Thoracic aorta (tissue), 2 donors: ENCODE measurements at places on chromosomes 11 and 22.
A peak's percentile ranks its signal among the peaks of the same experiment; 100 is the strongest.

GRCh38 chr11:106996691-106997090 lies 21.6 kb downstream of the GUCY1A2 start:
- no peak overlapping the region for H3K4me3 ChIP-seq
- H3K27ac ChIP-seq = no peak overlapping the region
- no peak for DNase-seq

- no peak overlapping the region for H3K27ac ChIP-seq
- no peak for DNase-seq
- H3K4me3 ChIP-seq = no peak overlapping the region
- H3K27me3 ChIP-seq = no peaks in the 10 kb centered on the region
- H3K4me1 ChIP-seq = peaks cover 38% of the 10 kb centered on the region
- no peaks in the 10 kb centered on the region for H3K36me3 ChIP-seq
These were observed 37.5 kb downstream of the RBFOX2 start for GRCh38 chr22:35991168-35991567.

- H3K27ac ChIP-seq = no peak overlapping the region
- H3K27me3 ChIP-seq = no peaks in the 10 kb centered on the region
- H3K4me3 ChIP-seq = no peak overlapping the region
- DNase-seq = no peak
These were observed 15.6 kb upstream of the MFRP start for GRCh38 chr11:119361941-119362725.

- no peak overlapping the region for H3K27ac ChIP-seq
- H3K4me1 ChIP-seq = peaks cover 17% of the 10 kb centered on the region
- no peak for DNase-seq
- no peaks in the 10 kb centered on the region for H3K36me3 ChIP-seq
These were observed 40.6 kb upstream of the CREB3L1 start for GRCh38 chr11:46236918-46237247.

GRCh38 chr11:45354976-45355705 lies 69.0 kb upstream of the SYT13 start:
- peak overlapping the region; percentile 57 for H3K27ac ChIP-seq
- peak; percentile 36 for DNase-seq
- peak overlapping the region; percentile 92 for H3K4me3 ChIP-seq
- no peaks in the 10 kb centered on the region for H3K4me1 ChIP-seq
- H3K36me3 ChIP-seq = no peaks in the 10 kb centered on the region

- H3K27ac ChIP-seq = no peak overlapping the region
- no peak overlapping the region for H3K4me3 ChIP-seq
- H3K27me3 ChIP-seq = no peaks in the 10 kb centered on the region
- H3K36me3 ChIP-seq = no peaks in the 10 kb centered on the region
These were observed 342.3 kb upstream of the CCDC179 start for GRCh38 chr11:23202611-23203010.

DNA sequence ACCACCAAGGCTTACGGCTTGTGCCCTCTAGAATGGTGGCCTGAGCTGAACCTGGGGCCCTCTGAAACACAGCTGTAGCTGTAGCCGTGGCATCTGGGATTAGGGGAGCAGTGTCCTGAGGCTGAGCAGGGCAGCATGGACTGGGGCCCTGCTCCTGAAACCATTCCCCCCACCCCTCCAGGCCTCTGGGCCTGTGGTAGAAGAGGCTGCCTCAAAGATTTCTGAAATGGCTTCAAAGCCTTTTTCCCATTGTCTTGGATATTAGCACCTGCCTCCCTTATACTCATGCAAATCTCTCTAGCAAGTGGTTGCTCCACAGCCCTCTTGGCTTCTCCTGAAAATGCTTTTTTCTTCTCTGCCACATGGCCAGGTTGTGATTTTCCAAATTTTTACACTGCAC lies 106.9 kb downstream of the CTNND1 start:
- H3K27ac ChIP-seq = no peak overlapping the region
- no peaks in the 10 kb centered on the region for H3K4me1 ChIP-seq
- no peak for DNase-seq
- no peaks in the 10 kb centered on the region for H3K36me3 ChIP-seq

- peaks cover 6% of the 10 kb centered on the region for H3K4me1 ChIP-seq
- DNase-seq = no peak
- H3K27me3 ChIP-seq = no peaks in the 10 kb centered on the region
- peak overlapping the region; percentile 64 for H3K4me3 ChIP-seq
- H3K36me3 ChIP-seq = no peaks in the 10 kb centered on the region
These were observed 45.0 kb downstream of the OR4D9 start for GRCh38 chr11:59556115-59556916.

- no peak overlapping the region for H3K27ac ChIP-seq
- no peak overlapping the region for H3K4me3 ChIP-seq
- DNase-seq = no peak
- H3K4me1 ChIP-seq = no peaks in the 10 kb centered on the region
- no peaks in the 10 kb centered on the region for H3K27me3 ChIP-seq
These were observed 4.1 kb upstream of the KCNJ1 start for GRCh38 chr11:128871168-128871610.

DNA sequence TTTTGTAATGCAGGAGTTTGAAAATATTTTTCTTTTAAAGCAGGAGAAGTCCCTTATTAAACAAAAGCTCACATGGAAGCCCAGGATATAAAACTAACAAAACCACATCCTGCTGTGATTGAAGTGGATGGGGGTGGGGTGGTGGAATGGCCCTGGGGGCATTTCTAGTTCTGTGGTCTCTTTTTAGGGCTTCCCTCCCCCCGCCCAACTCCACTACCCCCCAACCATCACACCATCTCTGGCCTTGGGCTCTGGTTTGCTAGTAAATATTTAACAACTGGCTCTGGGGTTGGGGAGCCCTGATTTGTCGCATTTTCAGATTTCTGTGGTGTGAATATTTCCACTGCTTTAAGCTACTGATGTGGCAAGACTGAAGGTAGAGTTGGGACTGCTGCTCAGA lies 279.6 kb upstream of the PLET1 start:
- no peak overlapping the region for H3K4me3 ChIP-seq
- H3K36me3 ChIP-seq = no peaks in the 10 kb centered on the region
- no peaks in the 10 kb centered on the region for H3K4me1 ChIP-seq
- no peak overlapping the region for H3K27ac ChIP-seq
- H3K27me3 ChIP-seq = no peaks in the 10 kb centered on the region

DNA sequence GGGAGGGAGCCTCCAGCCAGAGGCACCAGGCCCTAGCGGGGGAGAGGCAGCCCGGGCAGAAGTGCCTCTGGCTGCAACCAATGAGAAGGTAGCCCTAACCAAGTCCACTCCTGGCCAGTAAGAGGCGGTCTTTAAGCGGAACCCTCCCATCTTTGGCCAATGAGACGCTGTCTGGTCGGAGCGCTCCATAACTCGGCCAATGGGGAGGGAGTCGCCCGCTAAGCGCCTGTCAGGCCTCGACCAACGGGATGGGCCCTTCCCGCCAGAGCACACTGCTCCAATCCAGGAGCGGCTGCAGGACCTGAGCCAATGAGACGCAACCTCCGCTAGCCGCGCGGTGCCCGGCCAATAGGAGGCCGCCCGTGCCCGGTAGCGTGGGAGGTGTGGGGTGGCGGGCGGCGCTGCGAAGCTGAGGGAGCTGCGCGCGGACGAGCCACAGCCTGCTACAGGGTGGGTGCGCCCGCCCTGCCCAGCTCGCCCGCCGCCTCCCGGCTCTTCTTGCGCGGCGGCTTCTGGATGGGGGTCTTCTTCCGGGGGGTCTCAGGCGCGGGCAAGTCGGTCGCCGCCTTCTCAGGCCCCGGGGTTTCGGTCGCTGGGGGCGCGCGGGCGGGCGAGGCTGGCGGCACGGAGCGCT lies 12.6 kb downstream of the SCARF2 start:
- no peak overlapping the region for H3K27ac ChIP-seq
- no peaks in the 10 kb centered on the region for H3K27me3 ChIP-seq
- no peak overlapping the region for H3K4me3 ChIP-seq

GRCh38 chr11:73163638-73164174 lies 21.6 kb upstream of the FCHSD2 start:
- peaks cover under 1% of the 10 kb centered on the region for H3K4me1 ChIP-seq
- no peak overlapping the region for H3K27ac ChIP-seq
- H3K27me3 ChIP-seq = no peaks in the 10 kb centered on the region
- no peaks in the 10 kb centered on the region for H3K36me3 ChIP-seq

DNA sequence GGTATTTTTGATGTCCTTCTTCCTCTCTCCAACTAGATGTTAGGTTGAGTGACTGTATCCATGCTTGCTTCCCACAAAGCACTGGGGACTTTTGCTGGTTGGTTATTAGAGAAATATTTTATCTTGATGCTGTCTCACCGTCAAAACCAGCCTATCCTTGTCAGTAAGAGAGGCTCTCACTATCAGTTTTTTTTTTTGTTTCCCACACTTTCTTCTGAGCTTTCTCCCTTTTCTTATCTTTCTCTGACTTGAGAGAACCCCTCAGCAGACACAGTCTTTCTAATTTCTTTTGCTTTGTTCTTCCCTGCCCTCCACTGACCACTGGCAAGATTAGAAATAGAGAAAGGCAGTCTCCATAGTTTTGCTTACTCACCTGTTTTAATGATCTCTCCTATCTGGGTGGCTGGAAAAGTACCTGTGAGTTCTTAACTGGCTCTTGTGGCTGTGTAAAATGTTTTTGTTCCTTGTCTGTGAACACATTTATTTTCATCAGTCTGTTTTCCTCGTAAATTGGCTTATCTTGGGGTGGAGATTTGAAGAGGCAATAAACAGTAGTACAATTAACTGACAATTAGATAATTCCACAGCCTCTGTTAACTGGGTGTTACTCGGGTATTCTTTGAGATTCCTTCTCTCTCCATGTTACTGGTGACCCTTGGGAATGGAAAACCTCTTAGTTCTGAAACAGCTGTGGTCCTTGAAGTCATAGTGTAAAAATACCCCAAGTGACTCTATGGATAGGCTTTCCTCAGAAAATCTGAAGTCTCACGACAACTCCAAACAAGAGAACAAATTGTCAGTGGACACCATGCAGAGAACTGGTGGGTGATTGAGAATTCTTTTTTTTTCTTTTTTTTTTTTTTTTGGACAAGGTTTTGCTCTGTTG lies at the start of gene NXPE1:
NXPE1 (minus strand) TSS at position 457 of the 886 bp plus-strand sequence. CDS start 8,680 bp downstream, outside the sequence.
- H3K36me3 ChIP-seq = no peaks in the 10 kb centered on the region
- H3K4me3 ChIP-seq = no peak within 1 kb of the TSS
- H3K4me1 ChIP-seq = no peaks in the 10 kb centered on the region
- H3K27me3 ChIP-seq = no peaks in the 10 kb centered on the region
- no peak within 1 kb of the TSS for H3K27ac ChIP-seq

DNA sequence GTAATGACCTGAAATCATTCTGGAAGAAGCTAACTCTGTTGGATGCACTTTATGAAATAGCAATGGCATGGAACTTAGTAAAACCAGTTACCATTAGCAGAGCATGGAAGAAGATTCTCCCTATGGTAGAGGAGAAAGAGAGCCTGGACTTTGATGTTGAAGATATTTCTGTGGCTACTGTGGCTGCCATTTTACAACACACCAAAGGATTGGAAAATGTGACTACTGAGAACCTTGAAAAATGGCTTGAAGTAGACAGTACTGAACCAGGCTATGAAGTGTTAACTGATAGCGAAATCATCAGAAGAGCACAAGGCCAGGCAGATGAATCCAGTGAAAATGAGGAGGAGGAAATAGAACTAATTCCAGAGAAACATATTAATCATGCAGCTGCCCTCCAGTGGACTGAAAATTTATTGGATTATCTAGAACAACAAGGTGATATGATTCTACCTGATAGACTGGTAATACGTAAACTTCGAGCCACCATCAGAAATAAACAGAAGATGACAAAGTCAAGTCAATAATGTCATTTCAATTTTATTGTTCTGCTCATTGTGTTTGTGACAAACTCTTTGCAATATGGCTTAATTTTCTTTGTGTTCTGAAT lies 2.0 kb downstream of the JRKL start:
- H3K4me3 ChIP-seq = no peak overlapping the region
- H3K4me1 ChIP-seq = peaks cover 35% of the 10 kb centered on the region
- H3K27me3 ChIP-seq = no peaks in the 10 kb centered on the region
- no peak overlapping the region for H3K27ac ChIP-seq
- H3K36me3 ChIP-seq = no peaks in the 10 kb centered on the region

DNA sequence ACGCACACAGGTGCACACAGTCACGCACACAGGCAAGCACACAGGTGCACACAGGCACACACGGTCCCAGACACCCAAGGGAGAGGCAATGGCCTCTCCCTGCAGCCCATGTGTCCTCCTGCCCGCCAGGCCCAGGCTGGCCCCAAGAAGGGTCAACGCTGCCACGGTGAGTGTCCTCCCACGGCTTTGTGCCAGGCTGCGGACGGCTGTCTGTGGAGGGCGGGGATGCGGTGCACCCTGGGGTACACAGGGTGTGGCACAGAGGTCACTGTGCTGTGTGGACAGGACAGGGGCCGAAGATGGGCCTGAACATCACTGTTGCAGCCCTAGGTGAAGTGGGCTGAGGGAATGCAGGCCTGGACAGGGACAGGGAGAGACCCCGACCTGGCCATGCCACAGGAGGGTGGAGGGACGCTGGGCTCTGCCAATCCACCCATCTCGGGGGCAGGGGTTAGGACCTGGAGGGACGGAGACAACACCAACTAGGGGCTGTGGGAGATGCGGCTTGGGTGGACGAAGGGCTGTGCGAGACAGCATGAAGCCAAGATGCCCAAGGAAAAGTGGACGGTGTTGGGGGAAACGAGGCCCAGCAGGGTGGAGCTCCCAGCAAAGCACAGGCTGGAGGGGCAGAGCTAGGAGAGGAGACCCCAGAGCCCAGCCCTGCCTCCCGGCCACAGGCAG lies 523.8 kb downstream of the BRD1 start:
- no peaks in the 10 kb centered on the region for H3K36me3 ChIP-seq
- H3K4me1 ChIP-seq = no peaks in the 10 kb centered on the region
- no peak overlapping the region for H3K4me3 ChIP-seq
- no peak for DNase-seq
- no peaks in the 10 kb centered on the region for H3K27me3 ChIP-seq

DNA sequence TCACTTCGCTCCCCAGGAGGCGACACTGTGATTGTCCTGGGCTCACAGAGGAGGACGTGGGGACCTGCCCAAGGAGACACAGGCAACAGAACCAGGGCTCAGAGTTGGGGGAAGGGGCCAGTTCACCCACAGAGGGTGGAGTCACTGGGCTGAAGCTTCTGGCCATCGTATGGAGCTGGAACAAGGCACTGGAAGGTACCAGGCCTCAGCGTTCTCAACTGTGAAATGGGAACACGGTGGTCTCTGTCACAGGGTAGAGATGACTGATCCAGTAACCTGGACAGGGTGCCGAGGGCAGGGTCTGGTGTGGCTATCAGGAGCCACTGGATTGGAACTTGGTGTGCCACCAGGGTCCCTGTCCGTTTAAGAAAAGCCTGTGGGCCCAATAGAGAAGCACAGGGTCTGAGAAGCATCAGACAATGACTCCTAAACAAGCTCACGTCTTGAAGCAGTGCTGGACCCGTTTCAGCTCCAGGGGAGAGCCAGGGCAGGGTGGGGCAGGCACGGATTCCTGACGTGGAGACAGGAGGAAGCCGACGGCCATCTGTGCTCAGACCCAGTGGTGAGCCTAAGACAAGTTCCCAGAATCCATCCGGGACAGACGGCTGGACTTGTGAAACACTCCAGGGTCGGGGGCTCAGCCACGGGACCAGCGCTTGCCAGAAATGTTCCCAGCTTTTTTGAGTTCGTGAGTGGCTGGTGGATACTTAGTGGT lies 25.0 kb upstream of the KCNQ1OT1 start:
- no peak overlapping the region for H3K27ac ChIP-seq
- no peaks in the 10 kb centered on the region for H3K36me3 ChIP-seq

GRCh38 chr11:23586173-23586572 lies 725.9 kb upstream of the CCDC179 start:
- H3K27ac ChIP-seq = no peak overlapping the region
- H3K36me3 ChIP-seq = no peaks in the 10 kb centered on the region
- H3K4me3 ChIP-seq = no peak overlapping the region
- no peaks in the 10 kb centered on the region for H3K27me3 ChIP-seq

GRCh38 chr11:63834535-63835157 lies 4.3 kb upstream of the MARK2 start:
- no peaks in the 10 kb centered on the region for H3K27me3 ChIP-seq
- peaks cover 10% of the 10 kb centered on the region for H3K4me1 ChIP-seq
- H3K36me3 ChIP-seq = no peaks in the 10 kb centered on the region
- H3K27ac ChIP-seq = no peak overlapping the region
- no peak for DNase-seq

GRCh38 chr11:129061492-129062230 lies 119.0 kb upstream of the TP53AIP1 start:
- peaks cover 7% of the 10 kb centered on the region for H3K36me3 ChIP-seq
- H3K4me3 ChIP-seq = no peak overlapping the region
- no peak for DNase-seq
- H3K4me1 ChIP-seq = no peaks in the 10 kb centered on the region
- no peak overlapping the region for H3K27ac ChIP-seq
